ENCODE measurements at places on chromosomes 4 and X.

DNA sequence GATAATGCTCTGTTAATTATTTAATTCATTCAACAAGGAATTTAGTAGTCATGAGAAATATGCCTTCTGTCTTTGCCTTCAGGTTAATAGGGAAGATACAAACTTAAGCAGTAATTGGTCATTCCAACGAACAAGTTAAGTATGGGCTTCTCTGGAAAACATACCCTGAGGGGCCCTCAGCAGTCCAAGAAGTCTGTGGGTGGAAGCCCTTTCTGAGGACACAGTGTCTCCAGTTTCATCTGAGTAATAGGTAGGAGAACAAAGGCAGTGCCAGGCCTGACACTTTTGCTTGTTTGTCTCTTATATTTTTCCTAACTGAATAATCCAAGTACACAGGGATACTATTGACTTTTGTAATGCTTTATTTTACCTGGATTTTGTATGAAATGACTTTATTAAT is 262.5 kb downstream of the FBXW7 start:
- DNase-seq = no peak

GRCh38 chrX:111652719-111653118 is 28.3 kb upstream of the ALG13 start:
- no peak for DNase-seq

- DNase-seq = no peak
Observed at GRCh38 chr4:123476089-123476488, 79.5 kb downstream of the SPRY1 start.

DNA sequence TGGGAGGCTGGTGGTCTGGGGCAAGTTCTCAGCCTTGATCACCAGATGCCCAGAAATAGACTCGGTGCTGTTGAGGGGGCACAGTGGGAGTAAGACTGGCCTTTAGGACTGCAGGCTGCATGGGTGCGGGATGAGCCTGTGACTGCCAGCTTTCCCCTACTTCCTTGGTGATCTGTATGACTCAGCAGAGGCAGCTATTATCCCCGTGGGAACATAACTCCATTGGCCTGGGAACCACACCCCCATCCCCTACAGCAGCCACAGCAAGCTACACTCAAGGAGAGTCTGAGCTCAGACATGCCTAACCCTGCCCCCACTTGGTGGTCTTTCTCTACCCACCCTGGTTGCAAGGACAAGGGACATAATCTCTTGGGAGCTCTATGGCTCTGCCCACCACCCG is 20.6 kb downstream of the CLIC2 start:
- no peak for DNase-seq

DNA sequence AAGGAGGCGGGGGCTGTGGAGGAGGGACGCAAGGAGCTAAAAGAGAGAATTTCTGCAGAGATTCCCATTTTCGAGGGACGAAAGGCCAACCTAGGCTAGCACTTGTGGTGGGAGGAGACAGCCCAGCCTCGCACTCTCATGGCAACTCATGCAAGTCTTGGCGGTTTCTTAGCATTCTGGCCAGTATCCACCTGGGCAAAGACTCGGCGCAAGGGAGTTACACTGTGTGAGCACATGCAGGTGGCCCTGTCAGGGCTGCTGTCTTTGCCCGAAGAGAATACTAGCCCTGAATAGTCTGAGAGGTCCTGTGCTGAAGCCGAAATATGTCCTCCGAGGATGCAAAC is 15.5 kb downstream of the MCF2 start:
- no peak for DNase-seq

DNA sequence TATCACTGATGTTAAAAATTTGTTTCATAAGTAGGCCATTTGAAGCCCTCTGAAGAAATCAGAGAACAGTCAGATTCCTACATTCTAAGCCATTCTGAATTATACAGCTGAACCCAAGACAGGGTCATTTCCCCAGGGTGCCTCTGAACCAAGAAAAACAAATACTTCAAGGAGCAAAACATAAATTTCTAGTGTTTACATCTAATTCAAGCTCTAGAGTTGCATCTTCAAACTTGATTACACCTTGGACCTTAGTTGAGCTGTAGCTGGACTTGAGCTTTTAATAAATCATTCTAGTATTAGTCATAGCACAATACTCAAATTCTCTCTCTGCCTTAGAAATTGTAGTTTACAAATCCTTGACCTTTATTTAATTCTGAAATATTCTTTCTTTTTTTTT is 87.6 kb upstream of the IL15 start:
- no peak for DNase-seq

DNA sequence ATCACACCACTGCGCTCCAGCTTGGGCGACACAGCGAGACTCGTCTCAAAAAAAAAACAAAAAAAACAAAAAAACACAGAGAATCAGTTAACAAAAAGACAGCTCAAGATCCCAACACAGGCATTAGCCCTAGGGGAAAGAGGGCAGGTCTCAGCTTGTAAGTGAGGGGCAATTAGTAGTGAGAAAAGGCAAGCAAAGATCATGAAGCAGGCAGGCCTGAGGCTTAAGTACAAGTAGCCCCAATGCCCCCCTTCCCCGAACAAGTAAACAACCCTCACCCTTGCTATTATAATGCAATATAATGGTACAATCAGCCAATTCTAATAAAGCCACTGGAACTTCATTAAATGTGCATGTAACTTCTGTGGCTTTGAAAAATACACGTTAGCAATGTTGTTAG is 17.0 kb downstream of the ADGRA3 start:
- DNase-seq = no peak
